ENCODE measurements at places on chromosomes 7 and 10.

GRCh38 chr10:32963096-32963495 is 5.1 kb upstream of the ITGB1 start:
- no peak for DNase-seq

- no peak for DNase-seq
Observed at GRCh38 chr7:139679731-139680594, 97.8 kb downstream of the HIPK2 start.

DNA sequence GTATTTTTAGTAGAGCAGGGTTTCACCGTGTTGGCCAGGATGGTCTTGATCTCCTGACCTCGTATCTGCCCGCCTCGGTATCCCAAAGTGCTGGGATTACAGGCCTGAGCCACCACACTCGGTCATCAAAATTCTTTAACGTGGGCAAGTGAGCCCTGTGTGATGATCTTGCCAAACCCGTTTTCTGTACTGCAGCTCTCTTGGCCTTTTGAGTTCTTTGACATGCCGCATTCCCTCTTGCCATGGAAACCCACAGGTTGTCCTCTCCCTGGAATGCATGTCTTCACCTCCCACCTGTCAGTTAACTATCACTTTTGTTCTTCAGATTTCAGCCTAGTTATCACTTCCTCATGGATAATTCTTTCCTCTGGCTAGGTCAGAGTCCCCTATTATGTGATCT is 5.0 kb downstream of the NUP205 start:
- no peak for DNase-seq

GRCh38 chr10:64116707-64117106 is 595.5 kb downstream of the REEP3 start:
- no peak for DNase-seq

GRCh38 chr7:71595176-71595575 is 463.2 kb downstream of the GALNT17 start:
- no peak for DNase-seq

DNA sequence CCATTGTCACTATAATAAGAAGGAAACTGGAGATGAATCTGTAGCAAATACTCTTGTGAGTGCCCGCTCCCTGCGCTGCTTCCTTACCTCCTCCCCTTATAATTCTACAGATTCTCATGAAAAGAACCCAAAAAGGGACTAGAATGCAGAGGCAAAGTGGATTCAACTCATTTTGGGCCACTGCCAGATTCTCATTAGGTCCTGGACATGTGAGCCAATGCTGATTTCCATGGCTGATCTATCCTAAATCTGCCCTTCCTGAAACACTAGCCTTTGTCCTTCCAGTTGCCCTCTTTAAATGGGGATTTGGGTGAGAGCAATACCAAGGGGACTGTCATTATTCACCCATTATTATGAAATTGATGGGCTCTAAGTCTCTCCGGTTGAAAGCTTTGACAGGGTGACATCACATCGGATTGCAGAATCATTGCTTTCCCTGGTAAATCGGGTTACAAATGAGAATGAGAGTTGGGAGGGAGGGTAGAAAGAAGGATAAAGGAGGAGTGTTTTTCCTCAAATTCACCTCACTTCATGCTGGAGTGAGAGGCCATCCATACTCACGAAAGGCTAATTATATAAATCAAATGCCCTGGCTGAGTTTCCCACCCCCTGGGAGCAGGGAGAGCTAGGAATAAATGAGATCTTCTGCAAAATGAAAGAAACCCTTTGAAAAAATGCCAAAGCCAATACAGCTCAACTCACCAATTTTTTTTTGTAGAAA is 37.5 kb downstream of the PTN start:
- no peak for DNase-seq

DNA sequence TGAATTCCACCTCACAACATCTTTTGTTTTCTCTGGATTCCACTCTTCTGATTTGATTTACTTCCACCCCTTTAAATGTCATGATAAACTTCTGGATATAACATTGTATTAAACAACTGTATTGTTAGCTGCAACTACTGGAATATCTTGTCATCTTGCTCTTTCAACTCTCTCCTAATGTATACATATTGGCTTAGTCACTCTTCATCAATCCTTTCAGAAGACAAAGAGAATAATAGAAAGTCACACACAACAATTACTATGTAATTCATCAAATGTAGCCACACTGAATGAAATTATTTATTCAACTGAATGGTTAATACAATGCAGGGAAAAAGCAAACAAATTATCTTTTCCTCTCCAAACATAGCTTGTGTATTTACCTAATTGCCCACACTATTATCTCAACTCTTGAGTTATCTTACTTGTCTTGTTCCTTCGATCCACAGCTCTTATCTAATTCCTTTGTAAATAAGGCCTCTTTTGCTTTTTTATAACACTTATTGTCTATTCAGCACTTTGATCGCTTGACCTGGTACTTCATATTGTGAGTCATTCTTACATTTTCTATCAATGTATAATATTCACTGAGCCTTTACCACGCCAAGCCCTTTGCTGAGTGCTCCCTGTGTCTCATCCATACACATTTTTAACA is 16.7 kb downstream of the SEMA3A start:
- no peak for DNase-seq

DNA sequence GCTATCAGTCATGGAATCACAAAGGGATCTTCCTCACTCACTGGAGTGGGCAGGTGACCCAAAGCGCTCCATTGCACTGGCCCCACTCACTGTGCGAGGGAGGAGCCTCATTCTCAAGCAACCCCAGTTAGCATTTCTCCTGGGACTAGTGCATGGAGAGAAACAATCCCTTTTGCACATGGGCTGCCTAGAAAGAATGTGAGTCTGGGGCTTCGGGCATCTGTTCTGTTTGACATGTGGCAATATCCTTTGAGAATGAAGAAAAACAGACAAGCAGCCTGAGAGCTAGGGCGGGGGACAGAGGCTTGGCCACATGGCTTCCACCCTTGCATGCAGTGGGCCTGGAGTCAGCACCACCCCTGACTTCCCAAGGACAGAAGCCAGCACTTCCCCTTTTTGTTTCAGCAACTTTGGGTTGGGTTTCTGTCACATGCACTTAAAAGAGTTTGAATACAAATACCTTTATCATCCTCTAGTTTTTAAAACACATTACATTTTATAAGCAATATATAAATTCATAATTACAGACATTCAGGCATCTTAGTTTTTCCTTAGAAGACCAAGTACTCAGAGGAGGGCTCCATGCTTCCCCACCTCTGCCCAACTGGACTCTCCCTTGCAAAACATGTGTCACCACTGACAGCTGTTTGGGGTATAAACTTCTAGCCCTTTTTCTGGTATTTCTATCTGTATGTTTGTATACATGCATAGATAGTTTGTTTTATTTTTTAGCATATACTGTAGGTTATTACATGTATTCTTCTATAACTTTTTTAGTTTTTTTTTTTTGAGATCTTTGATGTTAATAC is 73.8 kb downstream of the RBM20 start:
- DNase-seq = no peak

DNA sequence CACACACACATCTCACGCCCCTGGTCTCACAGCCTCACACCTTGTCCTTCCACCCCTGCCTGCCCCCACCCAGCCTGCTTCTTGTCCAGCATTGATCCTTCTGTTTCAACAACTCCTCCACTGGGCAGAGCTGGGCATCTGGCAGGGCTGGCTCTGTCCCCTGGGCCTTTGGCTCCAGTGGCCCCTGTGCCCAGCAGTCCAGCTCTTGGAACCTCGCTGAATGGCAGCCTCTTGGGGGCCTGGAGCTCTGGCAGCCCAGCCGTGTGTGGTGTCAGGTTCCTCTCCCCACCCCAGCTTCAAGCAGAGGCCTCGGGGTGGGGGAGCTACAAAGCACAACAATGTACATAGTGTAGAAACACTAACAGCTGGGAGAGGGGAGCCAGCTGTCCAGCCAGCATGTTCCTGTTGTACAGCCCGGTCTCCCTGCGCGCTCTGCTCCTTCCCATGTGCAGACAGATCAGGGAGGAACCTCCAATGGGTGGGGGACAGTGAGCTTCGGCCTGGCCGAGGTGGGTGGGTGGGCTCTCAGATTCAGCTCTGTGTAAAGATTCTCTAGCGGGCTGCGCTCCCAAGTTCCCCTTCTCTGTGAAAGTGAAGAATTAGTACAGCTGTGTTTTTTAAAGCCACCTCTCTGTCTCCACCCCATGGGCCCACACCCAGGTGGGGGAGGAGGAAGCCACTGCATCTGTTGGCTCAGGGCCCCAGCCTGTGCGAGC is 19.4 kb downstream of the ZMIZ2 start:
- DNase-seq = no peak

DNA sequence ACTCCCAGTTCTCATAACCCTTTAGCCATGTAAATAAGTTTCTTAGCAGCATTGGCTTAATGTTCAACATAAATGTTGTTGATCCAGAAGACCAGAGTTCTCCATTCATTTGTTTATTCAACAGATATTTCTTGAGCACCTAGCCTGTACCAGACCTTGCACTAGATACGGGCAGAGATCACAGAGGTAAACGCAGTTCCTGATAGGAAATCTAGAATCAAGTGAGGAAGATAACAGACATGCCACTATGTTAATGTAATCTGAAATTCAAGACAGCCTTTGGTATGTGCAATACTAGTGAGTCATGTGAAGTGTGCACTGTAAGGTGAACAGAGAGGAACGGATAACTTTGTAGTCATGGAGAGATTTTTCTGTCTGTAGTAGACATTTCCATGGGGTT is 3.0 kb downstream of the BUB3 start:
- no peak for DNase-seq

DNA sequence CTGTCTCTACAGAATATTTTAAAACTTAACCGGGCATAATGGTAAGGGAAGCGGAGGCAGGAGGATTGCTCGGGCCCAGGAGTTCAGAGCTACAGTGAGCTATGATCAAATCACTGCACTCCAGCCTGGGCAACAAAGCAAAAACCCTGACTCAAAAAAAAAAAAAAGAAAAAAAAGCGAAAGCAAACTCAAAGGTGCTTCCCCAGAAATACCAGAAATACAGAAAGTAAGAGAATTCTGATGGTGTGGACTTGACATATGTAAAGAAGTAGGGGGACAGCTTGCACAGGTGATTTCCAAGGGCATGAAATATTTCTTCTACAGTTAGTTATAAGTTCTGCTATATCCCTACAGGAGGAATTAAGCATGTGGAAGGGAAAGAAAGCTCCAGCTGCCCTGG is 69.7 kb upstream of the APBB1IP start:
- no peak for DNase-seq

DNA sequence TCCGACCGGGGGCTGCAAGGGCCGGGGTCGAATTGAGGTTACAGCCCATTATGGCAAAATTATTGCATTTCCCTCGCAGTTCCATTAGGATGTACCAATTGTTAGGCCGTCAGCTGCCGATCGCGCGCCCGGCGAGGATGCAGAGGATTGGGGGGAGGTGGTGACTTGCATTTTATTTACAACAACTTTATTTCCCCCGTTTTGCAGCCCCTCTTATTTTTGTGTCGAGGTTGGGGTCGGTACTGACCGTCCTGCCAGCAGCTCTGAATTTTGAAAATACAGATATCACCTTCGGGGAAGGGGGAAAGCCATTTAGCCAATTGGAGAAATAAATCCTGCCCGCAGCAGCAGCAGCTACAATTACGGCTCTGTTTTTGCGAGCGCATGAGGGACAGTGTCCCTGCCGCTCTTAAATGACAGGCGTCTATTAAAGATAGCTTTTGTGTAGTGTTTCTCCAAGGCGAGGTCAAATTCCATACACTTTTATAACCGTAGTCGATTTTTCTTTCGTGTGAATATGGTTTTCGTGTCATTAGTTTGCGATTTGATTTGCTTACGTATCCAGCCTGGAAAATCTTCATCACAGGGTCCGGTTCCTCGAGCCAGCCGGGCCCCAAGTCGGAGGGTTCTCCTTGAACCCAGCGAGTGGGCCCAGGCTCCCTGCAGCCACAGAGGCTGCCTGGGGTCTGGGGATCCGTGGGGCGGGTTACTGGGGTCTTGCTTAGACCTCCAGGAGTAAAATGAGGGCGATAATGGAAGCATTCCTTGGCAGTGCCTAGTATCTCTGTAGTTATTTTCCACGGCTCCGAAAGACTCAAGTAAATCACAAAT is 684 bp upstream of the HOXA5 start:
- no peak for DNase-seq

- no peak for DNase-seq
Observed at GRCh38 chr10:103510791-103511752, 17.6 kb downstream of the NEURL1 start.

- DNase-seq = no peak
Observed at GRCh38 chr10:8829592-8829991, 775.1 kb downstream of the GATA3 start.

DNA sequence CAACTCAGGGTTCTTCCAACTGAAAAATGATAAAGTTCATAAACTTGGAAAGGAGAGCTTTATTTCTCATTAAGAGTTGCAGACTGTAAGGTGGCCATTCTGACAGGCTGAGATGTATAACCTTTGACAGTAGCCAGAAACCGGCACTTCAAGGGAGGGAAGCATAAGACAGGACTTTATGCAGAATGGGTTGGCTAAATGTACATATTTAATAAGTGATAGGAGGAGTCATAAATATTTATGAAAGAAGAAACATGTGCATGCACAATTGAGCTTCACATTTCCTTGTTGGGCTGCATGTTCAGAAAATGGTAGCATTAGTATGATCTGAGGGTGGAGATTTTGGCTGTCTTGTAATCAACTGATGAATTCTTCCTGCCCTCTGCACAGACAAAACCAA is 57.1 kb upstream of the ICA1 start:
- DNase-seq = no peak

- DNase-seq = no peak
Observed at GRCh38 chr7:50411332-50411731, 38.8 kb downstream of the FIGNL1 start.

- no peak for DNase-seq
Observed at GRCh38 chr10:63446716-63447440, 18.9 kb downstream of the JMJD1C start.

GRCh38 chr7:72182036-72182435 is 230.1 kb downstream of the CALN1 start:
- no peak for DNase-seq

DNA sequence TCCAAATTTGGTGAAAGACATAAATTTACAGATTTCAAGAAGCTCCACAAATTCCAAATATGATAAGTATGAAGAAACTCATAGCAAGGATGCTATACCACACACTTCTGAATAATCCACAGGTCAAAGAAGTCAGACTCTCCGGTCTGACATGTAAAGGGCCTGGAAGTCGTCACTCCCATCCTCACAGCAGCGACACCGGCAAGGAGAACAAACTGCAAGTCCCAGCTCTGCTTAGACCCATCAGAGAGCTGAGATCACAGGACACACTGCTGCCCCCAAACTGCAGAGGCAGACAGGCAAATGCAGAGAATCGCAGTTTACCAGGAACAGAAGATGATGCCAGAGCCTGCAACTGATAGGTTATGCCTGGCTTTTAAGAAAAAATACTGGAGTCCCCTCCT is 62.0 kb downstream of the AMZ1 start:
- no peak for DNase-seq

GRCh38 chr7:4919969-4920766 is 36.7 kb upstream of the RADIL start:
- DNase-seq = no peak

DNA sequence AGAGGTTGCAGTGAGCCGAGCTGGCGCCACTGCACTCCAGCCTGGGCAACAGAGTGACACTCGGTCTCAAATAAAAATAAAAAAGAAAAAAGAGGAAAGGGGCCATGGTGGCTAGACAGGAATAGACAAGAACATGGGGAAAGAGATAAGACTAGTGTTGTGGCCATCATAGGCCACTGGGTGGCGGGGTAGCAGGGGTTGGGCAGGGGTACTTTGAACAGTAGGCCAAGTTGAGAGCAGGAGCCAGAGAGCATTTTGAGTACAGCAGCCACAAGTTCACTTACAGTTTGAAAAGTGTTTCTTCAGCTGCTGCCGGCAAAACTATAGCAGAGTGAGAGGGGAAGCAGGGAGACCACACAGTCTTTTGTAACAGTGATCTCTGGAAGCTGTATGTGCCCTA is 656.0 kb downstream of the CNTNAP2 start:
- DNase-seq = no peak

Data from activated CD4-positive, CD25-positive, alpha-beta regulatory T cell treated with anti-CD3 and anti-CD28 coated beads, Interleukin-2, amount 50 U/mL, for 72 hours (primary cell).